ENCODE measurements at places on chromosomes 4 and X.

- H3K36me3 ChIP-seq, result no peaks in the 10 kb centered on the region
- no peaks in the 10 kb centered on the region for H3K27me3 ChIP-seq
- peak overlapping the region; percentile 78 for H3K27ac ChIP-seq
- no peak overlapping the region for H3K4me3 ChIP-seq
- H3K4me1 ChIP-seq, result peaks cover 20% of the 10 kb centered on the region
Observed at GRCh38 chrX:105553118-105553517, 269.2 kb upstream of the NRK start.

- no peak overlapping the region for H3K4me3 ChIP-seq
- no peaks in the 10 kb centered on the region for H3K4me1 ChIP-seq
- DNase-seq, result no peak
- no peaks in the 10 kb centered on the region for H3K27me3 ChIP-seq
- H3K27ac ChIP-seq, result no peak overlapping the region
Observed at GRCh38 chr4:80500613-80501012, 165.1 kb downstream of the CFAP299 start.

- no peaks in the 10 kb centered on the region for H3K36me3 ChIP-seq
- H3K4me3 ChIP-seq, result no peak overlapping the region
- H3K27ac ChIP-seq, result no peak overlapping the region
- H3K27me3 ChIP-seq, result no peaks in the 10 kb centered on the region
Observed at GRCh38 chr4:178068136-178068535, 625.9 kb upstream of the AGA start.

DNA sequence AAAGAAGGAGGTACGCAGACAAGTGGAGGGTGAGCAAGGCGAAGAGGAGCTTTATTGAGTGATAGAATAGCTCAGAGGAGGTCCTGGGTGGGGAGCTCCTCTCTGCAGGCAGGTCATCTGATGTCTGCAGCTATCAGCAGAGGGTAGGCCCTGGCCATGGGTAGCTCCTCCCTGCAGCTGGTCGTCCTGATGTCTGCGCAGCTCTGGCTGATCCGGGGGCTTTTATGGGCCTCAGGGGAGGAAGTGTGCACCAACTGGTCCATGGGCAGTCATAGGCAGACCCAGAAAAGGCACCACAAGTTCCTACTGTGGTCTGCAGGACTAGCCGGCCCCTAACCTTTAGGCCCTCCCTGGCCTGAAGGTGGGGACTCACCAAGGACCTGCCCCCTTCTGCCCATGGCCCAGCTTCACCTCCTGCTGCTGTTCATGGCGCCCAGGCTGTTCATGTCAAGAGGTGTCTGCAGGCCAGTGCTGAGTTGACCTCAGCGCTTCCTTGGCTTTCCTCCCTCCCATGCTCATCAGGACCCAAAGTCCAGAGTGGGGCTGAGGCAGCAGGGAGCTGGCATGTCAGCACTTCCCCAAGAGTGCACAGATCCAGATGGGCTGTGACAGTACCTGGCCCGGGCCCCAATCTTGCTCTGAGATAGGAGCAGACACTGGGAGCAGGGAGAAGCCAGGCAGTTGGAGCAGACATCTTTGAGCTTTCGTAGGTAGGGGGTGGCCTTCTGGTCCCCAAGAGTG is 46.1 kb downstream of the ARAP2 start:
- no peak overlapping the region for H3K27ac ChIP-seq
- H3K4me1 ChIP-seq, result peaks cover 4% of the 10 kb centered on the region
- H3K36me3 ChIP-seq, result no peaks in the 10 kb centered on the region
- no peak overlapping the region for H3K4me3 ChIP-seq
- H3K27me3 ChIP-seq, result no peaks in the 10 kb centered on the region
- no peak for DNase-seq

DNA sequence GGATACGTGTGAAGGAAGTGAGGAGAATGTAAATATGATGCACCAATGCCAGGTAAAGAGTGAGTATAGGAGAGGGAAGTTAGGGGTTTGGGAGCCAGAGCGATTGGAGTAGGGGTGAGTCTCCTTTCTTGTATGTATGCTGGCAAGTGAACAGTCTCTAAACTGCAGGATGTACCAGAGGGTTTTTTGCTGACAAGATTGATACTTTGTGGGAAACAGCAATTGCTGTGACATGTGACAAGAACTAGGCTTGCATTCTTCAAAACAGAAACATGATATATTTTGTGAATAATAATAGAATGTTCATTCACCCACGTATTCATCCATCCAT is 706 bp downstream of the CHIC1 start:
- no peaks in the 10 kb centered on the region for H3K27me3 ChIP-seq
- no peak for DNase-seq
- H3K4me3 ChIP-seq, result peak overlapping the region; percentile 96
- peak overlapping the region; percentile 98 for H3K27ac ChIP-seq
- no peaks in the 10 kb centered on the region for H3K36me3 ChIP-seq

DNA sequence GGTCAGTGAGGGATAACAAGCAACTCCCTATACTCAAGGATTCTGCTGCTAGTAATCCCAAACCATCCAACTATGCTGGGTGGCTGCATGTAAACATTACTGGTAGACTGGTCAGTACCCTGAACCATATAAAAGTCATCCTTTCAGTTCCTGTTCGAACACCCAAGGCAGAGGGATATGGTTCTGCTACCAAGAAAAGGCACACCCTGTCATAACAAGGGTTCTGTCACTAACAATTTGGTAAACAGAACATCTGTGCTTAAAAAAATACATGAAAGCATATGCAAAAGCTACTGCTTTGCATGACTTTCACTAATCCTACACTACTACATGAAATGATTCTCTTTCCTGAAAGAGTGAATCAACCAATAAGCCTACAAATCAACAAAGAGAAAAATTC is 76.8 kb upstream of the MCF2 start:
- H3K4me3 ChIP-seq, result no peak overlapping the region
- H3K27ac ChIP-seq, result no peak overlapping the region
- DNase-seq, result no peak
- peaks cover 39% of the 10 kb centered on the region for H3K36me3 ChIP-seq
- no peaks in the 10 kb centered on the region for H3K27me3 ChIP-seq
- no peaks in the 10 kb centered on the region for H3K4me1 ChIP-seq

- H3K4me3 ChIP-seq, result no peak overlapping the region
- H3K27me3 ChIP-seq, result no peaks in the 10 kb centered on the region
- H3K27ac ChIP-seq, result peak overlapping the region; percentile 75
- peaks cover 25% of the 10 kb centered on the region for H3K4me1 ChIP-seq
- no peak for DNase-seq
Observed at GRCh38 chr4:30866907-30867306, 146.7 kb downstream of the PCDH7 start.

GRCh38 chr4:104763554-104764222 is 269.0 kb upstream of the CXXC4 start:
- no peak overlapping the region for H3K4me3 ChIP-seq
- H3K36me3 ChIP-seq, result no peaks in the 10 kb centered on the region
- H3K4me1 ChIP-seq, result no peaks in the 10 kb centered on the region
- H3K27ac ChIP-seq, result no peak overlapping the region
- H3K27me3 ChIP-seq, result peaks cover 7% of the 10 kb centered on the region
- no peak for DNase-seq

GRCh38 chr4:183675625-183676024 is 16.5 kb downstream of the TRAPPC11 start:
- H3K4me3 ChIP-seq, result no peak overlapping the region
- peaks cover 4% of the 10 kb centered on the region for H3K4me1 ChIP-seq
- no peak for DNase-seq
- H3K27ac ChIP-seq, result no peak overlapping the region

GRCh38 chrX:95791876-95792275 is 892.8 kb upstream of the DIAPH2 start:
- H3K36me3 ChIP-seq, result no peaks in the 10 kb centered on the region
- DNase-seq, result no peak
- no peaks in the 10 kb centered on the region for H3K4me1 ChIP-seq
- H3K27ac ChIP-seq, result no peak overlapping the region
- peaks cover 2% of the 10 kb centered on the region for H3K27me3 ChIP-seq

- H3K27me3 ChIP-seq, result no peaks in the 10 kb centered on the region
- H3K4me3 ChIP-seq, result no peak overlapping the region
- DNase-seq, result no peak
- no peaks in the 10 kb centered on the region for H3K4me1 ChIP-seq
Observed at GRCh38 chrX:146973283-146973682, 158.7 kb upstream of the CXorf51A start.
